Endothelial cell of coronary artery (primary cell): ENCODE measurements at places on chromosomes 5 and 9. TPM values are rescaled to one million over a fixed set of nuclear protein-coding genes. Genes with fewer than 3 reads are reported as not detected.

The INSL4 gene
- not detected in 2 replicates for total RNA-seq

The RLN1 gene
- not detected in 2 replicates for total RNA-seq

The TEX10 gene
- total RNA-seq, result 22.4 and 24.8 TPM in 2 replicates

The RACK1 gene
- total RNA-seq, result 6,583 and 6,933 TPM in 2 replicates

The RELL2 gene
- 2.4 and 3.0 TPM in 2 replicates for total RNA-seq

The DRD1 gene
- total RNA-seq, result not detected in 2 replicates

The TRMT10B gene
- 1.8 and 2.5 TPM in 2 replicates for total RNA-seq

The SHISAL2B gene
- total RNA-seq, result not detected in 2 replicates

The KLHL3 gene
- 12.3 and 13.2 TPM in 2 replicates for total RNA-seq

The PDE6A gene
- under 0.01 TPM in 1 of 2 replicates, not detected in the other for total RNA-seq

The GALNT12 gene
- 0.66 and 1.2 TPM in 2 replicates for total RNA-seq

The OR1L4 gene
- not detected in 2 replicates for total RNA-seq

The ADAMTSL2 gene
- total RNA-seq, result 0.75 TPM in 1 of 2 replicates, not detected in the other

The TAF11L5 gene
- total RNA-seq, result not detected in 2 replicates
